Purkinje cell (primary cell): ENCODE measurements at places on chromosomes 5 and 9. TPM values are rescaled to one million over a fixed set of nuclear protein-coding genes. Genes with fewer than 3 reads are reported as not detected.

Gene FRRS1L
- 32.1 and 37.6 TPM in 2 replicates for polyA plus RNA-seq

Gene TLX3
- not detected in 2 replicates for polyA plus RNA-seq

Gene SOWAHA
- polyA plus RNA-seq = 2.9 and 6.2 TPM in 2 replicates

Gene PDE6A
- not detected in 2 replicates for polyA plus RNA-seq

Gene GFRA3
- polyA plus RNA-seq = 2.5 and 6.5 TPM in 2 replicates

Gene IFNA13
- not detected in 2 replicates for polyA plus RNA-seq

Gene KCTD16
- 11.7 and 20.4 TPM in 2 replicates for polyA plus RNA-seq

Gene GPR150
- 0.58 TPM in 1 of 2 replicates, not detected in the other for polyA plus RNA-seq

Gene SLC4A9
- 0.11 TPM in 1 of 2 replicates, not detected in the other for polyA plus RNA-seq

Gene THBS4
- 5.2 and 6.5 TPM in 2 replicates for polyA plus RNA-seq

Gene DAB2
- polyA plus RNA-seq = 27.8 and 35.2 TPM in 2 replicates

Gene ROR2
- not detected in 2 replicates for polyA plus RNA-seq

Gene BARHL1
- polyA plus RNA-seq = not detected in 2 replicates

Gene IL4
- 0.71 TPM in 1 of 2 replicates, not detected in the other for polyA plus RNA-seq

Gene RPL7A
- polyA plus RNA-seq = 318 and 345 TPM in 2 replicates

Gene TLR4
- 0.78 and 2.2 TPM in 2 replicates for polyA plus RNA-seq

Gene NEURL1B
- polyA plus RNA-seq = not detected in 2 replicates

Gene GLDC
- 13.0 and 20.2 TPM in 2 replicates for polyA plus RNA-seq

Gene MAT2B
- polyA plus RNA-seq = 67.9 and 82.0 TPM in 2 replicates

Gene ANKRD20A1
- 3.3 and 19.0 TPM in 2 replicates for polyA plus RNA-seq

Gene ANKS6
- 1.5 and 1.7 TPM in 2 replicates for polyA plus RNA-seq

Gene GDNF
- polyA plus RNA-seq = not detected in 2 replicates

Gene PGM5
- 0.39 and 0.67 TPM in 2 replicates for polyA plus RNA-seq

Gene GFI1B
- polyA plus RNA-seq = not detected in 2 replicates

Gene TUSC1
- polyA plus RNA-seq = 2.6 and 3.9 TPM in 2 replicates

Gene KIF20A
- 0.17 TPM in 1 of 2 replicates, not detected in the other for polyA plus RNA-seq

Gene KCNT1
- 0.07 and 0.82 TPM in 2 replicates for polyA plus RNA-seq
